ENCODE measurements at places on chromosomes 4 and X.

DNA sequence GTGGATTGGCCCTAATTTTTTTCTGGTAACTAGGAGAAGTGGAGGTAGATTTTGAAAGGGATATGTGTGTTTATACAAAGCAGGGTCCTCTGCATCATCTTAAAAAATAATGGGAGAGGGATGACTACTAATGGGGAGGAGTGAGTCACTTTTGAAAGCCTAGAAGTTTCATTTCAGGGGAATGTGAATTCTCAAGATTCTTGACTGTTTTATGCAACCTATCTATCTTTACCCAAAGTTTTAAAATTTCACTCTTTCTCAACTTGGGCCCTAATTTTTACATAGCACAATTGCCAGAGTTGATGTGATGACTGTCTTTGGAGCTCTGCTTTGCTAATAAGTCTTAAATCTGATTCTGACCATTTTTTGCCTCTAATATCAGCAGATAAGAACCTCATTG lies 445.2 kb downstream of the GRXCR1 start:
- no peak for DNase-seq

GRCh38 chr4:10403633-10404445 lies 53.4 kb downstream of the ZNF518B start:
- DNase-seq: peak; percentile 26

- no peak for DNase-seq
These were observed 422.4 kb upstream of the BOD1L1 start for GRCh38 chr4:14049946-14050345.

DNA sequence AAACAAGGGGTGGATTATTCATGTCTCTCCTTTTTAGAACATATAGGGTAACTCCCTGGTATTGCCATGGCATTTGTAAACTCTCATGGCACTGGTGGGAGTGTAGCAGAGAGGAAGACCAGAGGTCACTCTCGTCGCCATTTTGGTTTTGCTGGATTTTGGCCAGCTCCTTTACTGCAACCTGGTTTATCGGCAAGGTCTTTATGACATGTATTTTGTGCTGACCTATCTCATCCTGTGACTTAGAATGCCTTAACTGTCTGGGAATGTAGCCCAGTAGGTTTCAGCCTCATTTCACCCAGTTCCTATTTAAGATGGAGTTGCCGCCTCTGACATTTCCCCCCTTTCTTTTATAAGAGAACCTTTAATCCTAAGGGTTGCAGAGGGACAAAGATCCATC lies 45.8 kb downstream of the MGST2 start:
- no peak for DNase-seq

DNA sequence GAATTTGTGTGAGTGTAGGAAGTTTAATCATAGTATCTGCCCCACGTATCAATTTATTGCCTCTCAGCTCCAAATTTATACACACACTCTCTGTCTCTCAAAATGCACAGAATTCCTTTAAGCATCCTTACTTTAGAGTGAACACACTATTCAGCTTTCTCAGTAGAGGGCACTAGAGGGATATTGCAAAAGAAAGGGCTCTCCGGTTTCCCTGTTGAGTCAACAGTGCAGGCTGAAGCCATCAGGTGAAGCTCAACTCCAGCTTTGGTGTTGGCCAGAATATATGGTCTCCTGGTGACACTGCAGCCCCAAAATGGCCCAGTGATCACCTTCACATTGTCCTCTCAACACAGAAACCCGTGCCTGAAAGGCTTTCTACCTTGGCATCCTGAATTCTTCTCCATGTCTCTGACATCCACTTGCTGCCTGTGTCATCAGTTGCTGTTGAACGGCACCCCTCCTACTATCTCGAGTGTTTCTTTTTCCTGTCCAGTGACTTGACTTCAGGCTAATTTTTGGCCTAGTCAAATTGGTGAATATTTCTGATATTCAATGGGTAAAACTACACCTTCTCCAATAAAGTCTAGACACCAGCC lies 670.5 kb downstream of the GABRG1 start:
- peak; percentile 32 for DNase-seq

- no peak for DNase-seq
These were observed at the start of gene PNMA6F for GRCh38 chrX:153321381-153322124. Gene PNMA6F, minus strand, starts transcription at chrX:153321767. Its CDS starts 1,093 bp downstream, at chrX:153320674.

DNA sequence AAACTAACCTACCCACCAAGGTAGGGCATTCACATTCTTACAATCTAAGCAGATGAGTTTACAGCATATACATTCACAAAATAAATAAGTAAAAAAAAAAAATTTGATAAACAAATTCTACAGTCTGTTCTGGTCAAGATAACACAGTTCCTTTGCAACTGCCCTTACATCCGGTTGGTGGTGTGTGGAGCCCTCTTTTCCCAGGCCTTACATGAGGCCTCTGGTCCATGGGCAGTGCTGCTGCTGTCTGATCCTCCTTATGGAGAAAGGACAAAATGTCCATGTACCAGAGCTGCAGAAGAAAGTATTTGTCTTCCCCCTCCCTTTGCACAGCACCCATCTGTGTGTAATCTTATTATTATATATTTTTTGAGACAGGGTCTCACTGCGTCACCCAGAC lies 2.2 kb upstream of the SEPTIN11 start:
- DNase-seq: no peak

DNA sequence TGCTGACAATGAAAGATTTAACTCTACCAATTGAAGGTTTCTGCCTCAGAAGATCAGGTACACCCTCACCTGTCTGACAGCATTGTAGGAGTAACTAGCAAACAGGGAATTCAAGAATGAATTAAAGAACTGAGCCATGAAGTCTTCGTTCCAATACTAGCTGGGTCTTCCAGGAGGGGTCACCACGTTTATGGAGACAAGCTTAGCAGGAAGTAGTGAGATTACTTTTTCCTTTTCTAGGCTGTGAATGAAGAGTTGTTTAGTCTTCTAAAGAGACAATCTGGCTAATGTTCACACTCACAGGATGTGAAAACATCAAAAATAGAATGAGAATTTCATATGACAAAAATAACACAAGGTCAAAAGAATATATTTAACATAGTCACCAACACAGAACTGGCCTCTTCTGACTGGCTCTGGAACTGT lies 54.9 kb downstream of the REELD1 start:
- no peak for DNase-seq

DNA sequence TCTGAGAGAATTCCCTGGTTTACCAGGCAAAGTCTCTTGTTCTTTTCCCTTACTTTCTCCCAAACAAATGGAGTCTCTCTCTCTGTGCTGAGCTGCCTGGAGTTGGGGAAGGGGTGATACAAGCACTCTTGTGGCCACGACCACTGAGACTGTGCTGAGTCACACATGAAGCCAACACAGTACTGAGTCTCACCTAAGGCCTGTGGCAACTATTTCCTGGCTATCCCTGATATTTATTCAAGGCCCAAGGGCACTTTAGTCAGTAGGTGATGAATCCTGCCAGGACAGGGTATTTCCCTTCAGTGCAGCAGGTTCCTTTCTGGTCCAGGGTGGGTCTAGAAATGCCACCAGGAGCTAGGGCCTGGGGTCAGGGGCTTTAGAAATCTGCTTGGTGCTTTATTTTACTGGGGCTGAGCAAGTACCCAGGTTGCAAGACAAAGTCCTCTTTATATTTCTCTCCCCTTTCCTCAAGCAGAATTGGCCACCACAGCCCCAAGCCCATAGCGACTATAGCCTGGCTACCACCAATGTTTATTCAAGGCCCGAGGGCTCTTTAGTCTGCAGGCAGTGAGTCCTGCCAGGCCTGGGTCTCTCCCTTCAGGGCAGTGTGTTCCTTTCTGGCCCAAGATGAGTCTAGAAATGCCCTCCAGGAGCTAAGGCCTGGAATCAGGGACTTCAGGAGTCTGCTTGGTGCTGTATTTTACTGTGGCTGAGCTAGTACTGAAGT lies 10.5 kb downstream of the ARL13A start:
- DNase-seq: no peak

GRCh38 chr4:83644677-83645659 lies 109.1 kb downstream of the GPAT3 start:
- peak; percentile 35 for DNase-seq

GRCh38 chr4:79652232-79652631 lies 244.2 kb upstream of the GK2 start:
- peak; percentile 0 for DNase-seq

DNA sequence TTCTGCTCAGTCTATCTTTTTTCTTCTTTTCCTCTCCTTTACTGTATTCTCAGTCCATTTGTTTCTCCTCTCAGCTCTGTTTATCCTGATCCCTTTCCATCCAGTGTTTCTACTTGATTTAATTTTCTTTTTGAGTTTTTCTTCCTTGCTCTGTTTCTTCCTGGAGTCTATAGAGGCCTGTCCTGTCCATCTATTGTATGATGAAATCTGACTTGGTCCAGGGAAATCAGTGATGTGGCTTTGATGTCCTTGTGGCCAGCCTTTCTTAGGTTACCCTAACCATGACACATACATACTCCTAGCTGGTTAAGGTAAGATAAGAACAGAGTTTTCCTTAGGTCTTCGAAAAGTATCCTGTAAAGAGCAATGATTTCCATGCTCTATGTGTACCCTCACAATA lies 89.3 kb upstream of the LNX1 start:
- DNase-seq: no peak

DNA sequence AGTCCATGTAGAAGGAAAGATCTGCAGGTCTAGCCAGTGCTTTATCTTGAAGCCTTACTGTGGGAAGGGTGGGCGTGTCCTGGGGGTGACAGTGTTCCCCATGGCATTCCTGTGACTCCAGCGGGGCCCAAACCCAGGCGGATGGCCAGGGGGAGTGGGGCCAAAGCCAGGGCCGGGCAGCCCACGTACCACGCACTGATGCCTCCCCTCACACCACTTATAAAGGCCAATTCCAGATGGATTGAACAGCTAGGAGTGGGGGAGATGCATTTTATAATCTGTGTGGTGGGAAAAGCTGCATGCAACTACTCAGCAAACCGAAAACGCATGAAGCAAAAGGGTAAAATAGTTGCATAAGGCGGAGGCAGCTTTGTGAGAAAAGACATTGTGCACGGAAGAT lies 36.4 kb downstream of the NELFA start:
- no peak for DNase-seq

DNA sequence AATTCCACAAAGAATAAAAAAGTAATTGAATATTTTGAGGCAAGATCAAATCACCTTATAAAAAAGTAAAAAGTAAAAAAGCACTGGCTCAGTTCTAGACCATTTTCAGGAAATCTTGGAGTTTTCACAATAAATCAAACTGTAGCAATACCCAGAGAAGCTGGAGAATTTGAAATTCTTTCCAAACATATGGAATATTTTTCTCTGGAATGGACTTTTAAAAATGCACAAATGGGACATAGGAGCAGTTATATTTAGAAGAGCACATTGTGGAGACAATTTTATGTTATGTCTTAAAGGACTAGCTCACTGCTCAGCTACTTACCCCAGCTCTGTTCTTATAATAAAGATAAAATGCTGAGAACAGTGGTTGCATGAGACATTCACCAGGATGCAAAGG lies 211.9 kb upstream of the KIT start:
- DNase-seq: no peak

- no peak for DNase-seq
These were observed 17.1 kb downstream of the PSAPL1 start for GRCh38 chr4:7417639-7418038.

DNA sequence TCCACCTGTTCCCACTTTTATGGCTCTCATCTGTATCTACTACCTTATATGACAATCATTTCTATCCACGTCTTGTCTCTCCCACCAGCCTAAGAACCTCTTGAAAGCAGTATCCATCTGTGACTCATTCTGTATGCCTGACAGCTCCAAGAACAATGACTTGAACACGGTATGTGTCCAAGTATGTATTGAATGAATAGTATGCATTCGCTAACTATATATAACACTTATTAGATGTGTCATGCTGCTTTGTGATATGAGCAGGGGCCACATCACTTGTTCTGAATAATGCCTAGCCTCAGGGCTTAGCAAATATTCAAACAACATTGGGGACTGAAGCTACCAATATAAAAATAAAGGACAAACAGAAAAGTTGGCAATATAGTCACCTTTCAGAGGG lies 4.9 kb downstream of the OPHN1 start:
- no peak for DNase-seq

GRCh38 chr4:87875191-87875590 lies 42.4 kb downstream of the MEPE start:
- no peak for DNase-seq

DNA sequence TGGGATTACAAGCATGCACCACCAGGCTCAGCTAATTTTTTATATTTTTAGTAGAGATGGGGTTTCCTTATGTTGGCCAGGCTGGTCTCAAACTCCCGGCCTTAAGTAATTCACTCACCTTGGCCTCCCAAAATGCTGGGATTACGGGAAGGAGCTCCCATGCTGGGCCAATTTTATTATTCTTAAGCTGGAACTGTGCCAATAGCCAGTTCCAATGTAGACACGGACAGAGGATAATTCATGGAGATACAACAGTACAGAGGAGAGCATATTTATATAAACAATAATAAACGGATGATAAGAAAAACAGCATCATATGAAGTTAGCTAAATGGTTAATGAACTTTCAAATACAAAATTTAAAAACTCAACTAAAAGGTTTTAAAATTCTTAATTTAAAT lies 87.8 kb downstream of the PPA2 start:
- no peak for DNase-seq

GRCh38 chrX:36534900-36535299 lies 473.3 kb upstream of the FAM47C start:
- no peak for DNase-seq

DNA sequence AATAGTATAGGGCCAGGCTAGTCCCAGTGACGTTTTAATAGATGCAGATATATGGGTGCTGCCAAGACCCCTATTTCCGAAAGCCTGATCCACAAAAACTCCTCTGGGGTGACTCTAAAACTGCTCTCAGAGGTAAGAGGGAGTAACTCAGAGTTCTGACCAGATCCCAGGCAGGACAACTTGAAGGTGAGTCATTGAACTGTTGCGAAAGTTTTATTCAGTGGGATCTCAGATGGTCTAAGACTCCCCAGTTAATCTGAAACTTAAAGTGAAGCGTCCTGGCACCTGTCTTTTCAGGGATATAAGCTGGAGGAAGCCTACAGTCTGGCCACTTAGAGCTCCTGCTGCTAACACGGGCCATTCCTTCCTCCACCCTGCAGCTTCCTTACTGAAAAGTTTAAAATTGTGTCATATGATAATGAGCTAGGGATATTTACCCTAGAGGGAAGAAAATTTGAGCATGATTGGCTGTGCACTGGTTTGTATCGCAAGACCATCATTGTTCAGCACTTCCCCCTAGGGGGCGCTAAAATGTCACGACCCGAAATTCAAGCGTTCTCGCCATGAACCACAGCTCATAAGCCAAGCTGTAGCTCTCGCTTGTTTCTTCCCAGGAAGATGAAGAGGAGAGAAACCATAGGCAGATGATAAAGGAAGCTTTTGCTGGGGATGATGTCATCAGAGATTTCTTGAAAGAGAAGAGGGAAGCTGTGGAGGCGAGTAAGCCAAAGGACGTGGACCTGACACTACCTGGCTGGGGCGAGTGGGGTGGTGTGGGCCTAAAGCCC lies 19.5 kb downstream of the UTP14A start:
- DNase-seq: peak; percentile 21

- DNase-seq: no peak
These were observed 19.8 kb upstream of the PPP1R2C start for GRCh38 chrX:42797651-42798269.

- DNase-seq: no peak
These were observed 25.2 kb downstream of the LEF1 start for GRCh38 chr4:108143515-108143914.

GRCh38 chr4:152431784-152432183 lies 104.1 kb downstream of the FBXW7 start:
- no peak for DNase-seq
